ENCODE measurements at places on chromosomes 7 and 10.

DNA sequence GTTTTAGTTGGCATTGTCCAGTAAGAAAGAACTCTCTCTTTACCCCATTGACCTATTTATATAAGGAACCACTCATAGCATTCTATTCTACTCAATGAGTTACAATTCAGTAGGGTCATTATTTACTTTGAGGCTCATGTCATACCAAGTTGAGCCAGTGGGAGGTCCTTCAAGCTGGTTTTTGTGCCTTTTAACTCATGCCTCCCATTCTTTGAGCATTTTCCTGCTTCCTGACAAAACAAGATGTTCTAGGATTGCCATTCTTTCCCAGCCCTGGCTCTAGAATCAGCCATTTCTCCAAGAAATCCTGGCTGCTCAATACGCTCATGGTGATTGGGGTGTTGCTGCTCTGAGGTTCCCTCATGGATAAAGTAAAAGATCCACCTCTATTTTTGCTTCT, 250.1 kb downstream of the ABCA13 start:
- DNase-seq, result no peak

DNA sequence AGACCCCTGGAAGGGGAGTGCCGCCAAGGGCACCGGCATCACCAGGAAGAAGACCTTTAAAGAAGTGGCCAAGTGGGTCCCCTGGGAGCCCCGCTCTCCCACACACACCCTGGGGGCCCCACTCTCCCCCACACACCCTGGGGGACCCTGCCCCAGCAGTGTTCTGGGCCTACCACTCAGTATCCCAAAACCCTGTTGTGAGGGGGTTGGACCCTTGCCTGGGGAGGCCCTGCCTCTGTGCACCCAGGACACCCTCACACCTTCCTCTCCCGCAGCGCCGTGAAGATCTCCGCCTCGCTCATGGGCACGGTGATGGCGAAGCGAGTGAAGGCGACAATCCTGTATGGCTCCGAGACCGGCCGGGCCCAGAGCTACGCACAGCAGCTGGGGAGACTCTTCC, 10.7 kb downstream of the NOS3 start:
- no peak for DNase-seq

GRCh38 chr7:87325576-87326370, 19.7 kb upstream of the CROT start:
- DNase-seq, result no peak

DNA sequence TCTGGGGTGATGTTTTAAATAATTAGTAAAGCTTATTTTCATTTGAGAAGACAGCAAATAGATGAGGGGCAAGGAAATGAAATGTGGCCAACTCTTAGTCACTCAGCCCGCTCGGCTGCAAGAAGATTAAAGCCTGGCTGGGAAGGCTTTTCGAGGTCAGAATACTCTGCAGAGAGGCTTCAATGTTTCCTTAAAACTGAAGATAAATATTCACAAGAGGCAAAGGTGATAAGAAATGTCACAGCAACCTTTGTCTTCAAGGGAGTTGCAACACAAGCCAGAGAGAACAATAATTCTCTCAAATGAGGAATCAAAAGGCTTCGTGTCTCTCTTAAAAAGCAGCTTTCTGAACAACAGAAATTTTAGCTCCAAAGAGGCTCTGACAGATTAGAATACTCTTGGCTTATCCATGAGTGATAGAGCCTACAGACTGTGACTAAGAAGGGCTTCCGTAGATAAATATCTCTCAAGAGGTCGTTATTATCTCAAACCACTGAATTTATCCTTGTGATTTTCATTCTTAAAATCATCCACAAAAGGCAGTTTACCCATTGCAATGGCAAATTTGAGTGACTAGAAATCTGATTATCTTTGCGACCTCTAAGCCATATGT, 92.5 kb downstream of the KLF6 start:
- no peak for DNase-seq

- DNase-seq, result no peak
Measured at GRCh38 chr10:112589081-112589480, 142.1 kb downstream of the VTI1A start.

DNA sequence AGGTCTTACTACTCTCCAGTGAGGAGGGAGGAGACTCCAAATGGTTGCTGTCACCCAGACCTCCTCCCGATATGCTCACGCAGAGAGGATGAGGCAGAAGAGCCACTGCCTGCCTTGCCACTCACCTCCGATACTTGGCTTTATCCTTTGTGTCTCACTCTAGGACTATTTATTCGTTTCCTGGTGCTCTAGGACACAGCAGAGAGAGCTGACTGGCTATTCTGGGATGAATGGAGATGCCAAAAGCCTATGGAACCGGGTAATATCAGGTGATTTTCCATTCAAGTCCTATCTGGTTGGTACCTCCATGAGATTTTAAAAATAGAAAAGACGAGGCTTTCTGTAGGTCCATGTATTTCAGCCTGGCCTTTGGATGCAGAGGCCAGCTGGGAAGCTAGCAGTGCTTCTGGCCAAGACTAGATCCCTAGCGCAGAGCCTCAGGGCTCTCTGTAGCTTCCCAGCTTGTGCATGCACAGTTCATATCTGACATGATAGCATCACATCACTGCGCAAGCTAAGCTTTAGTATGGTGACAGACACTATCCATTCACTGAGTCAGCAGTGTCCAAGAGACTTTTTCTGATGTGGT, 239.0 kb upstream of the ANKRD30A start:
- DNase-seq, result no peak

DNA sequence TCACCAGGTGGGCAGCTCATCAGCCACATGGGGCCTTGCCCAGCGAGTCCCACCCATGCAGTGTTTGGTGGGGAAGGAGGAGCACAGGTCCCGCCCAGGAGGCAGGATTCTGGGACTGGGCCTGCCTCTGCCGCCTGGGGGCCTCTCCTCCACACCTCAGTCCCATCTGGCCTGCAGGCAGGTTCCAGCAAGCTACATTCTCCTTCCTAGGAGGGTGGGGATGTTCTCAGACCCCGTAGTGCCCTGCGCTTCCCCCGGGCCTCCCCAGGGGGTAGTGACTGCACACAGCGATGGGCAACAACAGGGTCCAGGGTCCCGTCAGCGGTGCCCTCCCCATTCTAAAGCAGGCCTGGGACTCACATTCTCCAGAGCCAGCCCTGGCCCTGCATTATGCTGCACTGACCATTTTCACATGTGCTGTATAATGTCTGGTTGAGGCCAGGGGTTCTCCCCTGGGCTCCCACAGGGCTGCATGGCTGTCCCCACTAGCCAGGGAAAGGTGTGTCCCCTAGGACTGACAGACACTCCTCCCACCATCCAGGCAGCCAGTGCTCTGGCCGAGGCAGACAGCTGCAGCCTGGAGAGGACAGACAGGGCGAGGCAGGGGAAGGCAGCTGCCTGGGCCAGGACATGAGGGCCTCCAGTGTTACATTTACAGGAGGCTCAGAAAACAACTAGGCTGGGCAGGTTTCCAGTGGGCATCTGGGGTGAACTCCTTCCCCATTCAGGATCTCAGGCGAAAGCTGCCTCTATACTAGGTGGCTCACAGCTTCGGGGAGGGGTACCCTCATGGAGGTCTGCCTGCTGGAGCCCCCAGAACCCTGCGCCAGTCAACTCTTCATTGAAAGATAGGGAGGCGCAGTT, 9.3 kb downstream of the RASGEF1A start:
- no peak for DNase-seq

- DNase-seq, result no peak
Measured at GRCh38 chr10:128929131-128929530, 537.9 kb upstream of the MGMT start.

DNA sequence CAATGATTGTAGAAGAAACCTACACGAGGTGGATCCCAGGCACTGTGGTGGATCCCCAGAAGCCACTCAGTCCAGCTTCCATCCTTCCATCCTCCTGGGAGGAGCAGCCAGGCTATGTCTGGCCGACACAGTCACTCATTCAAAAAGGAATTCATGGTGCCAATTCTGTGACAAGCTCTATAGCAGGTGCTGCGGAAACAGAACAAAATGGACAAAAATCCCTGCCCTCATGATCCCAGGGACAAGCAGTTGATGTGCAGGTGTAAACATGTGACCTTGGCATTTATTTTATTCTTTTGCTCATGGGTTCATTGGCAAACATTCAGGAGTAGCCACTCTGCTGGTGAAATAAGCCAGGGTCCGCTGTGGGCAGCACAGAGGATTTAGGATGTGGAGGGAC, 49.2 kb upstream of the FGFR2 start:
- DNase-seq, result no peak

GRCh38 chr7:27152816-27153442, 546 bp upstream of the HOXA3 start:
- DNase-seq, result no peak

- peak; percentile 72 for DNase-seq
Measured at GRCh38 chr7:80918909-80919721, at the start of gene SEMA3C. SEMA3C (minus strand) TSS chr7:80919051; CDS start chr7:80916781, 2,270 bp downstream.

GRCh38 chr10:110044681-110045080, 36.9 kb downstream of the ADD3 start:
- no peak for DNase-seq

DNA sequence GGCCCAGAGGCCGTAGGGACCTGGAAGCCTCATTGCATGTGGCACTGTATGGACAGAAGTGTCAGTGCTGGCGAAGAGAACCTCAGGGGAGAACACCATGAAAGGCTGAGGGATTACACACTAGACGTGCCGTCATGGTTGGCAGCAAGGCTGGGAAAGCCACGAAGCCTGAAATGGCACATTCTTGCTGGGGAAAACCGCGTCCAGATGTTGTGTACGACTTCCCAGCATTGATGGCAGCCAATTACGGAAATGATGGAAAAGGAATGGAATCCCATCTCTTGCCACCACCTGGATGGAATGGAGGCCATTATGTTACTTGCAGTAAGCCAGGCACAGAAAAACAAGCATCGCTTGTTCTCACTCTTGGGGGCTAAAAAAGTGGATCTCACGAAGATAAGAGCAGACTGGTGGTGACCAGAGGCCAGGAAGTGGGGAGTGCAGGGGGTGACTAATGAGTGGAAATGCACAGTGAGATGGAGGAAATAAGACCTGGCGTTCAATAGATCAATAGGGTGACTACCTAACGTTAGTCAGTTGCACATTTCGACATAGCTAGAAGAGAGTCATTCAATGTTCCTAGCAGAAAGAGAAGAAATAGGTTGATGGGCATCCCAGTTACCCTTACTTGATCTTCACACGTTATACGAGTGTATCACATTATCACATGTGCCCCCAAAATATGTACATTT, 14.6 kb upstream of the PWWP2B start:
- DNase-seq, result no peak

DNA sequence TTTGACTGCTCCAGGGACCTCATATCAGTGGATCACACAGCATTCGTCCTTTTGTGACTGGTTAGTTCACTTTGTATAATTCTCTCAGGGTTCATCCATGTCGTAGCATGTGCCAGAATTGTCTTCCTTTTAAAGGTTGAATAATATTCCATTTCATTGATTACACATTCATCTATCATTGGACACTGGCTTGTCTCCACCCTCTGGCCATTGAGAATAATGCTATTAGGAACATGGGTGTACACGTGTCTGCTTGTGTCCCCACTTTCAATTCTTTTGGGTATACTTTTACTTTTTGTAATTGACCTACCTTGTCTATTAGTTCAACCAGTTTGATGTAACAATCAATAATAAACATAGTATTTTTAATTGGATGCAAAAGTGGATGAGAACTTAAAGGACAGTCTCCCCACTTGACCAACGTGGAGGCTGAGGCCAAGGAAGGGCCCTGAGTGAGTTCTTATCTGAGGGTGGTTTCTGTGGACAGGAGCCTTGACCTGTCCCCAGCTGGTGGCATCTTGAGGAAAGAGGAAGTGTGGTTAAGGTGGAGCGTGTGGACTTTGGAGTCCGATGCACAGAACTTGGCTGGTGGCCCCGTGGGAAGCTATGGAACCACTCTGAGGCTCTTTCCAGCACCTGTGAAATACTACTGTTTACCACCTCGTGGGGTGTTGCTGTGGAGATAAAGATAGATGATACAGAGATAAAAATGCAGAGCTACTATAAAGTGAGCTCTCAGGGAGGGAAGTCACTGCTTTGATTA, 16.6 kb downstream of the WDFY4 start:
- no peak for DNase-seq

- DNase-seq, result no peak
Measured at GRCh38 chr10:89296220-89296648, 5.6 kb upstream of the IFIT2 start.

GRCh38 chr7:28697913-28698563, 260.1 kb downstream of the TRIL start:
- DNase-seq, result no peak

DNA sequence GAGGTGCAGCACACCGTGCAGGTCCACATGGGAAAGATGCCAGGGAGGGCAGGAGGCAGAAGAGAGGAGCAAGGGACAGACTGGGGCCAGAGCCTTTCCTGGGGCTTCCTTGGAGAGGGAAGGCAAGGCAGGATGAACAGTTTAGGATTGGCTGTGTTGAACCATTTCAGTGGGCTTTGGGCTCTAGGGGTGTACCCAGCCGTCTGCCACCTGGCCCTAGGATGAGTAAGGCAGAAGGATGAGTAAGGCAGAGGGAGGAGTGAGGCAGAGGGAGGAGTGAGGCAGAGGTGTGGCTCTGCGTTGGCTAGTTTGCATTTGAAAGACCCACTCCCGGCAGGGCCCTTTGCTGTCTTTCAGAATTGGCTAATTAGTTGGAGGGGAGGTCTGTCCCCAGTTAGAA, 31.5 kb upstream of the PRF1 start:
- DNase-seq, result no peak

GRCh38 chr7:111846898-111847297, 284.6 kb upstream of the IMMP2L start:
- peak; percentile 37 for DNase-seq

DNA sequence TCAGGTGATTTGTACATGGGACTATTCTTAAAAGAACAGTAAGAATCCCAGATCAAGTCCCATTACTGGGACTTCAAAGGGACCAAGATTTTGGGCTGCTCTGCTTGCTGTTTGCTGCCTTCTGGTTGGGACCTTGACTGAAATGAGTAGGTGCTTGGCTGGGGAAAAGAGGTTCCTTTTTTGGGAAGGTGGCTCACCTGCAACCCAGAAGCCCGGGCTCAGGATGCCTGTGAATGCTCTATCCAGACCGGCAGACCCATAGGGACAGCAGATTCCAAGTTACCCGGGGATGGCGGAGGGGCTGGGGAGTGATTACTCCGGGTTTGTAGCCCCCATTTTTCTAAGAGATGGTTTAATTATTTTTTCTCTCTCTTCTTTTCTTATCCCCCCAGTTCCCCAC, 104.0 kb downstream of the CPXM2 start:
- DNase-seq, result no peak

GRCh38 chr10:89959433-89960110, 258.2 kb downstream of the KIF20B start:
- no peak for DNase-seq

DNA sequence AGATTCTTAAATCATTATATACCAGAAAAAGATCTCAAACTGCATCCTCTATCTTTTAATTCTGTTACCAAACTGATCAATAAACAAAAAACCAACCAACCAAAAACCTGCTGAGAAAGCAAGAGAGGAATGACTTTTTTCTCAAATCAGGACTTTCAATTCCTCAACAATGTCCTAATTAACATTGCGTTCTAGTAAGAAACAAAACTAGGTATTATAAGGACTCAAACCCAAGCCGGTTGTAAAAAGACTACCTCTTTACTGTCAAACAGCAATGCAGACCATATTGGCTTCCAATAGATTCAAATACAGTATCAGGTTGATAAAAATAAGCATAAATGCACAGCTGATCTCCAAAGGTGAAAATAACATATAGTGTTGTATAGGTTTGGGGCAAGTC, 57.3 kb downstream of the ETV1 start:
- DNase-seq, result no peak

GRCh38 chr7:152336754-152337368, 98.9 kb downstream of the KMT2C start:
- DNase-seq, result no peak

Measured in nucleus accumbens (tissue), 56 donors.